GM12892 (cell line): ENCODE measurements at places on chromosomes 5 and 9.

DNA sequence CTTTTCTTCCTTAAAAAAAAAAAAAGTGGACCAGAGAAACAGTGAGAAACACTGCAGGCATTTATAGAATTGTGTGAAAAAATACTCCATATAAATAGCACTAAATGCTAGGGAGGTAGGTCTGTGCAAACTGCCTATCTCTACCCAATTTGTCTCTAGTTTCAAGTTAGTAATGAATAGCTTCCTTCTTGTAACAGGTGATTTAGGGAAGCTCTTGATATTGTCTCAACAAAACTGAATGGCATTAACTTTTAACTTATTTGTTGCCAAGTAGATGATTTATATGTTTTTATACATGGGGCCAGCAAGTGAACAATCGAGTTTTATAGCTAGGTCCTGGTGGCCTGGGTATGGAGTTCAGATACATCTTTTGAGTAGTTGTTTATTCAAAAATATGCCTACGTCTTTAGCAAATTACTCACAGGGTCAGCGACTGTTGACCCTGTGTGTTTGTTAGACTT is 283.6 kb downstream of the NR3C1 start:
- DNase-seq, result no peak

DNA sequence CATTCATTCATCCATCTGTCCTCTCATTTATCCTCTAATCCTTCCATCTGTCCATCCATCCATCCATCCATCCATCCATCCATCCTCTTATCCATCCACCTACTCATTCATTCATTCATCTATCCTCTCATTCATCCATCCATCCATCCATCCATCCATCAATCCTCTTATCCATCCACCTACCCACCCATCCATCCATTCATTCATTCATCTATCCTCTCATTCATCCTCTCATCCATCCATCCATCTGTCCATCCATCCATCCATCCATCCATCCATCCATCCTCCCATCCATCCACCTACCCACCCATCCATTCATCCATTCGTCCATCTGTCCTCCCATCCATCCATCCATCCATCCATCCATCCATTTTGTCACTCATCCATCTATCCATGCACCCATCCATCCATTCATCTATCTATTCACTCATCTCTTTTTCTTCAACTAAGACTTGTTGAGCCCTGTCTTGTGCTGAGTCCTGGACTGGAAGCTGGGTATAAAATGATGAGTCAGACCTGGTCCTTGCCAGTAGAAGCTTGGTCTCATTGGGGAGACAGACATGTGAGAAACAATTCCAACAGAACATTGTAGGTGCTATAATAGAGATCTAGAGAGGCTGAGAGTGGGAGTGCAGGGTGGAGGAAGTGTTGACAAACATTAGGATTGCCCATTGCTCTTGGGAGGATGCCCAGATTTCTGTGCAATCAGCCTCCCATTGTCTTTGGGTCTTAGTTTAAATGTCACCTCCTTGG is 55.0 kb upstream of the IER5L start:
- no peak for DNase-seq

DNA sequence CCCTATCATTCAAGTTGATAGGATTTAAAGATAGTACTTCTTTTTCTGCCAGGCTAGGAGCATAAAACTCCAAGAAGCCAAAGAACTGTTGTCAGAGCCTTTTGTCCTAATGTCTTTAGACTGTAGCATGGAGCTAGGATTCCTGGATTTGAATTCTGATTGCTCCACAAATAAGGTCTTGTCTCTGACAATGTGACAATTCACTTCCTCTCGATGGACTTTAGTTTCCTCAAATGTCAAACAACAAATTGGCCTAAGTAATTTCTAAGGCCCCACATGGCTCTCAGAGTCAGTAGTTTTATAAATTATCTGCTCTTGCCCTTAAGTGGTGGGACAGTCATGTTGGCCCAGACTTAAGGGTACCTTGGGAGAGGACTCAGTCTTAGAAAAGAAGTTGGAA is 36.7 kb downstream of the RFK start:
- DNase-seq, result no peak

DNA sequence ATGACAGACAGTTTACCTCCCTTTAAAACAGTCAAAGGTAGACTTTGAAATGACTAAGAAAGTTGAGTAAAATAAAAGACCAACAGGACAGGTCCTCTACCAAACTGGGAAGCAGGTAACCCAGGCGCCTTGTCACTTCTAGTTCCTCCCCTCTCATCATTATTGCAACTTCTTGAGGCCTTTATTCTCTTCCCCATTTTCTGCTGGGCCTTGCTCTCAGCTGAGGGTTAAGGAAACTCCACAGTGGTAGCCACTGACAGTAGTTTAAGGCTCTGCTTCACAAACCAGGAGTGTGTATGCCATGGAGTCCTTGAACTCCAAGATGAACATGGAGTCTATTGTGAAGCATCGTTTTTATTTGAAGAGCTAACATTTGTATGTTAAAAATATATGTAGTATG is 36.9 kb upstream of the TCERG1 start:
- no peak for DNase-seq

GRCh38 chr5:139976703-139977102 is 66.4 kb downstream of the NRG2 start:
- no peak for DNase-seq

DNA sequence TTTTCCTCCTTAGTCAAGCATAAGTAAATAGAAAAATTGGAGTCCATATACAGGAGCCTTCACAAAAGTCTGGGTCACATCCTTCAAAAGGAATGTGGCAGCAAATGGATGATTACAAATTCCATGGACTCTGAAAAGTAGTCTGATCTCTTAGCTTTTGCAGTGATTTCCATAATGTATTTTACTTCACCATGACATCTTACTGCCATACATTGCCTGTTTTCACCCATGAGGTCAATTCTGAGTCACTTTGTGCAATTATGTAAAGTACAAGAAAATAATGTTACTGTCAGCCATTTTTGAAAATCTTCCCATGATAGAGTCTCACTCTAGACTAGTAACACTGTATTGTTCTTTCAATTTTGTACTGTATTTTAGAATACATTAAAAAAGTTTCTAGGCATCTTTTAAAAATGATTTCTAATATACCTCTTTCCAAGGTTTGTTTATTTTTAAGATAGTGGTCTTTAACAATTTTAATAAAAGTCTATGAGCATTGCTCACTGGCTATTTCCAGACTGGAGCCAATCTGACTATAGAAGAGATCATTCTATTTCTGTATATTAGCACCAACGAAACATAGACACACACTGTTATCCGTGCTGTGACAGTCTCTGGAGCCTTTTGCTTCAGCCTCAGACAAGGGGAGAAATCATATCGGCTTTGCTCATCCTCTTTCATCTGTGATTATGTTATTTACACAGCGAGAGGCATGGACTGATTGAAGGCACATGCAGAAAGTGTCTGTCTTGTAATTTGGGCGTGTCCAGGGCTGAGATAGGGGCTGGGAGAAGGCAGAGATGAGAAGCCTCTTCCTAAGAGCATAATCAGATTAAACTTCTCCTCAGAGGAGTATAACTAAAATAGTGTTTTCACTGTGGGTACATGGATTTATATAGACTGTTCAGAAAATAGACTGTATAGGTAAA is 22.9 kb upstream of the ACTBL2 start:
- DNase-seq, result no peak

- DNase-seq, result no peak
These were observed 36.1 kb downstream of the TMC1 start for GRCh38 chr9:72557549-72557948.

DNA sequence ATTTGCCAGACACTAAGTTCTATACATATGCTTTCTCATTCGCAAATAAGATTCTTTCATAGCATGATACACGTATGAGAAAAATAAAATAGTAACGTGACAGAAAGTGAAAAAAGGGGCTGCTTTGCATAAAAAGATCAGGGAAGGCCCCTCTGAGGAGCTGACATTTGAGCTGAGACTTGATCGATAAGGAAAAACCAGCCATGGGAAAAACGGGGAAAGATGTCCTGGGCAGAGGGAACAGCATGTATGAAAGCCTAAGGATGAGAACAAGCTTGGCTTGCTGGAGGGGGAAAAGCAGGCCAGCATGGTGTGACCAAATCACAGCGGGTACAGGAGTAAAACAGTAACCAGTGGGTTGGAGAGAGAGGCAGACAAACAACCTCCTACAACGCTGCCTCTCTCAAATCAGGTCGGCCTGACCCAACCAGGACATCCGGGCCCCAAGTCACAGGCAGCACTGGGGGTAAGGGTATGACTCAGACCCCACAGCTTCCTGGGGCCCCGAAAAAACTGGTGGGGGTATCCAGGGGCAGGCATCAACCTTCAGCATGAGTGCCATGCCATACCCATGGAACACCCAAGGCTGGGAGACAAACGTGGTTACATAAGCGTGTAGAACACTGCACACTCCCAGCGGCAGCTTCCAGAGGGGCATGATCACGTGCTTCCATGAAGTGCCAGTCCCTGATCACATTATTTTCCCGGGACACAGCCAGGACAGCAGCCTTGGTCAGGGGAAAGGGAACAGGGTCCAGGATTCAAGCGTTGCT is 2.2 kb downstream of the TNIP1 start:
- peak; percentile 69 for DNase-seq

DNA sequence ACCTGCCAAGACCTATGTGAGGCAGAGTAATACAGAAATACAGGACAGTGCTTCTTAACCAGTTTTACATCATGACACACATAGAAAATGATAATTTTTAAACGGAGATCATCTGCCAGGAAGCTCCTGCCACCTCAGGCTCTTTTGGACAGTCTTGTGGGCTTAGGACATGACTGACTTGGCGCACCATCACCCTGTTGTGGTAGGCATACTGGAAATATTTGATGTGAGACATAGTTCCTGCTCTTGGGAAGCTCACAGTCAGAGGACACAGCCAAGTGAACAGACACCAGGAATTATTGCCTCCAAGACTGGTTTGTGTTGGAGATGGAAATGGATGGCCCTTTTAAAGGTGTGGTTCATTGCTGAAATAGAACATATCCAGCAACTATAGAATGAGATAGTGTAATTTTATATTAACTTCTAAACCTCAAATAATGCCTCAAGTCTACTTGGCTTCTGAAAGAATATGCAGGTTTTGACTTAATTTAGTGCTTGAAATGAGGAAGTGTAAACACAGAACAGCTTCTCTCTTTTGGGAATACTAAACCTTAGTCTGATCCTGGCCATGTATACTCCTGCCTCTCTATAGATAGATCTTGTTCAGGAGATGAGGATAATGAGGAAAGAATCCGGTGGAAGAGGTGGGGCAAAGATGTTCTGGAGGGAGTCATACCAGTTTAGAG is 19.7 kb downstream of the CPEB4 start:
- no peak for DNase-seq

- DNase-seq, result no peak
These were observed 193.3 kb downstream of the SMC2 start for GRCh38 chr9:104287253-104287878.

DNA sequence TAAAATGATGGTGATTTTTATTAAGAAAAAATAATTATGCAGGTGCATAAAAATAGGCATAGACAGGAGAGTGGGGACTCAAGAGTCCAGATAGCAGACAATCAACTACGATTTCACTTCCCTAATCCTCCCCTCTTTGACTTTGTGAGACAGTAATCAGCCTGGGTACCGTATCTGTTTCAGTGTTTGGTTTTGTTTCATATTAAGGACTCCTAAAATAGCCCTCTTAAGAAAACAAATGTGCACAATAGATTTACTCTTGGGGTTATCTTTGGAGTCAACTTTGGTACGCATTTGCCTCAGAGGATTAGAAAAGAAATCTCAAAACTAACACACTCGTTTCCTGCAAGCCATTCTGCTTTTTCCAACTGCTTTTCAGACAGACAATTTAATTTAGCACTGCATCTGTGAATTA is 96.3 kb downstream of the ZNF608 start:
- peak; percentile 27 for DNase-seq
